ENCODE measurements at places on chromosomes 6 and 20.
A peak's percentile ranks its signal among the peaks of the same experiment; 100 is the strongest.

DNA sequence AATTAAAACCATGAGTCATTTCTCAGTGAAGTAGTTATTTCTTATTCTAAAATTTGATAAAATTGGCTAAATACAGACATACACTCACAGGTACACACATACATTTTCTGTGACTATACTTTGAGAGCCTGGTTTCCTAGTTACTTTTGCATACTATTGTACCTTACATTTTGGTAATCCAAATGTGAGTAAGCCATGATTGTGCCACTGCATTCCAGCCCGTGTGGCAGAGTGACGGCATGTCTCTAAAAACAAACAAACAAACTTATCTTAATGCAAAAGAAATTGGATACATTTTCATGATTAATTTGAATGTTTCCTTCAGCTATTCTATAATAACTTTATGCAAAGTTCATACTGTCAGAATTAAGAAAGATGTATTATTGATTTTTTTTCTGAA is 628.8 kb downstream of the GRIK2 start:
- no peak for DNase-seq

DNA sequence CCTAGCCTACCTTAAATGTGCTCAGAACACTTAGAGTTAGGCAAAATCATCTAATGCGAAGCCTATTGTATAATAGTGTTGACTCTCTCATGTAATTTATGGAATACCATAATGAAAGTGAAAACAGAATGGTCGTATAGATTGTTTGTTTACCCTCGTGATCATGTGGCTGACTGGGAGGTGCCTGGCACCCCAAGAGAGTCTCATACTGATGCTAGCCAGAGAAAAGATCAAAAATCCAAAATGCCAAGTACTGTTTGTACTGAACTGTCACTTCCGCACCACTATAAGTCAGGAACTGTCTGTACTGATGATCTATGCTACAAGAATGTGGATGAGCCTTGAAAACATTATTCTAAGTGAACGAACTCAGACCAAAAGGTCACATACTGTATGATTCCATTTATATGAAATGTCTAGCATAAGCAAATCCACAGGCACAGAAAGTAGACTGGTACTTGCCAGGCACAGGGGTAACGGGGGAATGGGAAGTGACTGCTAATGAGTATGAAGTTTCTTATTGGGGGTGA is 22.4 kb downstream of the ZMYND8 start:
- DNase-seq: no peak

DNA sequence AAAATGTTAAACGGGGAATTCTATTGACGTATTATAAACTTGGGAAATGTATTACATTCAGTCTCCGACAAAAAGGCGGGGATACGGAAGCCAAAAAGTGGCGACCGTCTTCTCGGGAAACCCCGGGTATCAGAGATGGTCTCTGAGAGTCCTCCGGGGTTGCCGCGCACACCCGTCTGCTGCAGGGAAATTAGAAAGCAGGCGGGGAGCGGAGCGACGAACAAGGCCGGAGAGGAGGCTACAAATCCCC is 1.5 kb downstream of the SALL4 start:
- DNase-seq: peak; percentile 51

DNA sequence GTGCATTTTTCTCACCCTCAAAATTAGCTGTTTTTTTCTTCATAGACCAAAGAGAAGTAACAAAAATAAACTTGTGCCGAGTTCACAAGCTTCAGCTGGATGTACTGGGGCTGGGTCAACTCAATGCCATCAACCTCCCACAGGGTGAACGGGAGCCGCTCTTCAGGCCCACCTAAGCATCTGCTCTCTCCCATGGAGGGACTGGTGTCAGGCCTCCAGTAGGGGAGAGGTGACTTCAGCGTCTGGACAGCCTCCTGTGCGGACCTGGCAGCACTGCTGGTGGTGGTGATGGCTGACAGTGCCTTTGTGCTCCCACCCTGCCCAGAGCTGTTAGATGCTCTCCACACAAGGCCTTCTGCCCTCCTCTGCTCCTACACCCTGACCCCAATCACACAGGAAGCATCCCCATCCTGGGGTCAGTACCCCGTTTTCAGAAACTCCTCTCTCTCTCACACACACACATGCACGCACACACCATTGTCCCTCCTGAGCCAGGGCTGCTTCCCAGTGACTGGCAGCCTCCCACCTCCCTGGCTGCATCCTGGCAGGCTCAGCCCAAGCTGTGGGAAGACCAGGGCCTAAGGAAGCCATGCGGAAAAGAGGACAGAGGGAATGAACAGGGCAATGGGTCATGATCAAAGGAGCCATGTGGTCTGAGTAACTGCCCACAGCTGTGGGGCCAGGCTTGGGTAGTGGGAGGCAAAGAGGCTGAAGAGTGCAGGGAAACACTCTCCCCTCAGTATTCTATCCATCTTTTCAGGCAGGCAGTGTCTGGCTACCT is 17.7 kb downstream of the CST8 start:
- no peak for DNase-seq

GRCh38 chr6:157221049-157221816 is 102.1 kb downstream of the TMEM242 start:
- DNase-seq: peak; percentile 81

All from GM23338 (cell line).